ENCODE measurements at places on chromosomes 1 and 21.

DNA sequence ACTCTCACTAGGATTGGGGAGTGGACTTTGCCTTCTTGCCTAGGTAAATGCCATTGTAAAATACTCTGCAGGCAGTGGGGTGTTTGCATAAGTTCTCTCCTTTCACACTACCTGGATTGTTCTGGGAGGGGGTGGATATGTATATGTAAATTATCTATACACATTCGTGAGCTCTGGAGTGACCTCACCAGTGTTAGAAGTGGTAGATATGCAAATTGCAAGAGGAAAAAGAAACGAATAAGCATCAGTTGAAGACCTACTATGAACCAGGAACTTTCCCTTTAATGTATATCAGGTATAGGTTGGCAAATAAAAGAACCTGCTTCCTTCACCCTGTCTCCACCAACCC lies 1.5 kb upstream of the ARHGEF11 start:
- no peak for DNase-seq

GRCh38 chr1:70922196-70922595 lies 125.4 kb downstream of the PTGER3 start:
- no peak for DNase-seq

GRCh38 chr1:2840036-2840809 lies 38.7 kb upstream of the TTC34 start:
- DNase-seq: no peak

GRCh38 chr1:11752359-11753088 lies 9.5 kb upstream of the C1orf167 start:
- no peak for DNase-seq

GRCh38 chr1:242425232-242425631 lies 99.3 kb downstream of the PLD5 start:
- DNase-seq: no peak

- peak; percentile 44 for DNase-seq
Observed at GRCh38 chr21:19123525-19123924, 719.9 kb upstream of the TMPRSS15 start.

DNA sequence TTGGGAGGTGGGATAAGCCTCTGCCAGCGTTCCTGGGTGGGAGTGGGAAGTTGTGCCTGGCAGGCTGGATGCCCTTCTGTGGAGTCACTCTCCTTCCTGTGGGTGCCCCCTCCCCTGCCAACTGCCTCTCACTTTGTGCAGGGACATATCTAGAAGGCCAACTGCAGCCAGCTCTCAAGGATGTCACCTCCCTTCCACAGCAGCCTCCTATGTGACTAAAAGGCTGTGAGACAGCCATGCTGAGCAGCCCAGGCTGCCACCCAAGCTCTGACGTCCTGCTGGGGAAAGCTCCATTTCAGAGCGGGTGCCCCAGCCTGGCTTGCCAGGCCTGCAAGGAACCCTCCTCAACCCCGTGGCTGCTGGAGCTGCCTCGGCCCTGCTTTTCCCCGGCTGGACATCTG lies 19.6 kb upstream of the SLC26A9 start:
- DNase-seq: no peak

GRCh38 chr1:71835442-71835813 lies 446.9 kb downstream of the NEGR1 start:
- no peak for DNase-seq

DNA sequence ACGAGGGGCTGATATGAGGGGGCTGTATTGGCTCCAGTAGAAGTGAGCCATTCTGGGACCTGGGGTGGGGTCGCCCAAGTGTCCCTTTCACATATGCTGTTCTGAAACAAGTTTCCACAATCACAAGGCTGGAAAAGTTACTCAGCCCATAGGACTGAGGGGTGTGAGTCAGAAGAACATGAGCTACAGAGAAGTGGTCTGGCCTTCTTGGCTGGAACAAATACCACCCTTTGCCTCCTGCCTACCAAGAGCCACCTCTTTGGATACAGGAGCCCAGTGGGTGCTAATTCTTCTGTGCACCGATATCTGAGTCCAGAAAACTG lies 42.4 kb downstream of the MEF2D start:
- no peak for DNase-seq

DNA sequence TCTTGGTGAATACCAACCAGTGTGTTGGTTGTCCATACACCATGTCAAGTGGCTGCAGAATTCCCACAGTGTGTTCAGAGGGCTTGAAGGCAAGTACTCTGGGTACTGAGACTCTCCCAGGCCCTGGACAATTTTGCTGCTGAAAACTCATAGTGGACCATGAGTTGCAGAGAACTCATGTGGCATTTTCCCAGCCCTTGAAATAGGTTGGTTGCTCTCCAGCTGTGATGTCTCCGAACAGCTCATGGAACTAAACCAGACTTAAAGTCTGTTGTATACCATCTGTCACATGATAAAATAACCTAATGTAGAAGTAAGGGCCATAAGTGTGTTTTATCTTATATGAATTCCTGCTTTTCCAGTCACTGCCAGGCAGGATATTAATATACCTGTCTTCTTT lies 67.8 kb downstream of the RGS2 start:
- DNase-seq: no peak

GRCh38 chr1:82299056-82299455 lies 498.3 kb downstream of the ADGRL2 start:
- DNase-seq: no peak

DNA sequence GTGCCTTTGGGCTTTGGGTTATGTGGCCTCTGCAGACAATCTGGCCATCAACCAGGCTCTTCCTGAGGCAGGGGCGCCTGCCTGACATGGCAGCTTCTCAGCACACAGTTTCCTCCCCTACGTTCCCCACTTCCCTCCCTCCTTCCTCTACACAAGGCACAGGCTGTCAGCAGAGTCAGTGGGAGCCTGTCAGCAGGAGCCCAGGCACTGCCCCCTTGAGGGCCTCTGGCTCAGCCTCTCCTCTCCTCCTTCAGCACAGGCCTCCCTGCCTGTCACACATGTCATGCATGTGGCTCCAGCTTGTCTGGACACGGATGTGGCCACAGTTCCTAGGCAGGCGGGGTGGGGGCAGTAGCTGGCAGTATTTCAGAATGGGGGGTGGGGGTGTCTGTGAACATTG lies 52.2 kb upstream of the ARTN start:
- no peak for DNase-seq

- no peak for DNase-seq
Observed at GRCh38 chr1:25476186-25477097, 45.7 kb downstream of the MACO1 start.

GRCh38 chr1:61699911-61700851 lies 24.8 kb downstream of the TM2D1 start:
- no peak for DNase-seq

GRCh38 chr1:56963667-56964066 lies 2.1 kb downstream of the C8B start:
- DNase-seq: no peak

DNA sequence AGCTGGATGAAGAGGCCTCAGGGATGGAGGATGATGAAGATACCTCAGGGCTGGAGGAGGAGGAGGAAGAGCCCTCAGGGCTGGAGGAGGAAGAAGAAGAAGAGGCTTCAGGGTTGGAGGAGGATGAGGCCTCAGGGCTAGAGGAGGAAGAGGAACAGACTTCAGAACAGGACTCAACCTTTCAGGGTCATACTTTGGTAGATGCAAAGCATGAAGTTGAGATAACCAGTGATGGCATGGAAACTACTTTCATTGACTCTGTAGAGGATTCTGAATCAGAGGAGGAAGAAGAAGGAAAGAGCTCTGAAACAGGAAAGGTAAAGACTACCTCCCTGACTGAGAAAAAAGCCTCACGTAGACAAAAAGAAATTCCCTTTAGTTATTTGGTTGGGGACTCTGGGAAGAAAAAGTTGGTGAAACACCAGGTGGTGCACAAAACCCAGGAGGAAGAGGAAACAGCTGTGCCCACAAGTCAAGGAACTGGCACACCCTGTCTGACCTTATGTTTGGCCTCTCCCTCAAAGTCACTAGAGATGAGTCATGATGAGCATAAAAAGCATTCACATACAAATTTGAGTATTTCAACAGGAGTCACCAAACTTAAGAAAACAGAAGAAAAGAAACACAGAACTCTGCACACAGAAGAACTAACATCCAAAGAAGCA lies 15.4 kb downstream of the L1TD1 start:
- no peak for DNase-seq

DNA sequence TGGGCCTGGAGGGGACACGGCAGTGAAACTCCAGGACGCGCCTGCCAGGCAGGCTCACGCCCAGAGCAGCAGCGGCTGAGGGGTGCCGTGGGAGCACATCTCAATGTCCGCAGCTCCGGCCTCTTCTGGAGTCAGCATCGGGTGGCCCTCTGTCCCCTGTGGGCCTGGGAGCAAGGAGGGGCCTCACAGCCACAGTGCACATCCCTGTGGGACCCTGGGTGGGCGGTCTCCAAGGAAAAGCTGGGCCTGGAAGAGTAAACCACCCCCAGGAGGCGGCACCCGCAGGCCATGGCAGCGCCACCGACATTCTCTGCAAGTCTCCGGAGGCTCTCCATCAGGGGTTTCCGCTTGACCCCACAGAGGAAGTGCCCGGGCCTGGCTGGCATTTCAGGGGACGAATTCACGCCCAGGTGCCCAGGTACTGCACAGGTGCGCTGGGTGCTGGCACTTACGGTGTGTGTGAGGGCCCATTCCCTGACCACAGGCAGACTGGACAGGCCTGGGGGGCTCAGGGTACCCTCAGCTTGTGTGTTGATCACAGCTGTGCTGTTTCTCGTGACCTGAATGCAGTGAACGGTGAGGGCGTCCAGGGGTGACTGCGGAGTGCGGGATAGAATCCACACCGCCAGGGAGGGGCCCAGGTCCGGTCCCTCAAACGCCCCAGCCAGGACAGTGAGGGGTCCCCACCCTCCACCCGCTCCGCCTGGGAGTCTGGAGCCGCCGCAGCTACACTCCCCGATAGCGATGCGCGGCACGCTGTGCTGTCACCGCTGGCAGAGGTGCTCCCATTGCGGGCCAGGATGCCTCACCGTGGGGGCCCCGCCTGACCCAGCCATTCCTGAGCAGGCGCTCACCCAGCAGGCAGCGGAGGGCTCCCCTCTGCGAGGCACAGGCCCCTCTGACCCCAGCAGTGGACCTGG lies 16.6 kb upstream of the RNF223 start:
- no peak for DNase-seq

DNA sequence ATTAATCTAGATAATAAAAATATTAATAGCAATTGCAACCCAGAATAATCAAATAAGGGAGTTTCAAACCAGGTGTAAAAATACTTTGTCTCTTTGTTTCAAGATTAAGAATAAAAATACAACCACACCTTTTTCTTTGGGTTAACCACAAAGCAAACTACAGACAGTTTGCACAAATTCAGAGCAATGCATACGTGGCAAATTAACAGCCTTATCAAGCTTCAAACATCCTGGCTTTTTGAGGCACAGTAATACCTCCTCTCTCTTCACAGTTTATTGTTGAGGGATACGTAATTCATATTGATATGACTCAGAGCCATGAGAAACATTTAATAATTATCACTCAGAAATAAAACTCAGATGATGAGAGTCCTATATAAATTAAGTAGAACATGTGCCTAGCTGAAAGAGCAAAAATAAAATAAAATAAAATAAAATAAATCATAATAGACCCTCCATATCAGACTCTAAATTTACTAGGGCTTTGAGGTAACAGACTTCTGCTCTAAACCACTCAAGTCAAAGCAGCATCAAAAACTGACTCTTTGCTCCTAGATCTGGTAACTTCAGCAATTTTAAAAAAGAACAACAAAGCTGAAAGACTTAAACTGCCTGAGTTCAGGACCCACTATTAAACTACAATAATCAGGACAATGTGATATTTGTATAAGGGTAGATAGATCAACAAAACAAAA lies 11.4 kb downstream of the EDEM3 start:
- DNase-seq: no peak

GRCh38 chr1:16021681-16022080 lies at the start of gene CLCNKA:
Gene CLCNKA, plus strand, starts transcription at chr1:16022036. Its CDS starts 584 bp downstream, at chr1:16022620.
- no peak for DNase-seq

GRCh38 chr1:67705735-67706453 lies 20.9 kb downstream of the GADD45A start:
- no peak for DNase-seq

GRCh38 chr1:63321785-63322113 lies 618 bp upstream of the FOXD3 start:
- DNase-seq: no peak

DNA sequence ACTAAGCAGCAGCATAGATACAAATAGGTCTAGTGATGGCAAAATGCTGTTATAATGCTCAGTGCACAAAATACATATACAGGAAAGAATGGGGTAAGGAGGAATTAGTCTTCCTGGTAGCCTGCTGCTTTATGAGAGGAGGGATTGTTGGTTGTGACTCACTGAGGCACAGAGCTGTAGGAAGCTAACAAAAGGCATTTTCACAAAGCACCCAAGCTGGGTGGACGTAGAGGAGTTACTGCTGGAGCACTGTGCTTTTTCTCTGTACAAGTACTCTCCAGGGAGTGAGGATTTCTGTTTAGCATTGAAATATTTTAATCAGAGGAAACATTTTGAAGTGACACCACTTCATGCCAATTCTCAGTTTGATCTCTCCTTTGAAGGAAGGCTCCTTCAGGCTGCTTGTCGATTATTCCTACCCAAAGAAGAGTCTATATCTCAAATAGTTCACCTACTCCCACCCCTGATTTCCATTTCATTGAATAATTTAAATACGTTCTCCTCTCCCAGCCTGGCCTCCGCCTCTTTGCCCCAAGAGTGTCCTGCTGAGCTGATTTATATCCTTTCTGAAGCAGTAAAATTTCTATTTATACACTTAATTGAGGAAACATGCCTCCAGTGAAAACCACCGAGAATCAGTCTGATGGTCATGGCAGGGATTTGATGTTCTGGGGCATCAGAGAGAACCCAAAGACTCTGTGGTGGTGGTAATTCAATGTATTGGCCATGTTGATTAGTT lies 271.9 kb downstream of the HHAT start:
- no peak for DNase-seq

- no peak for DNase-seq
Observed at GRCh38 chr1:29695803-29696202, 459.5 kb downstream of the PTPRU start.

GRCh38 chr1:16276302-16277030 lies 39.5 kb upstream of the CPLANE2 start:
- DNase-seq: no peak

- peak; percentile 68 for DNase-seq
Observed at GRCh38 chr21:33025489-33026442, at the start of gene OLIG2. Gene OLIG2, plus strand, starts transcription at chr21:33025935. Its CDS starts 928 bp downstream, at chr21:33026863.

- DNase-seq: no peak
Observed at GRCh38 chr1:231871878-231872277, 245.3 kb downstream of the DISC1 start.

DNA sequence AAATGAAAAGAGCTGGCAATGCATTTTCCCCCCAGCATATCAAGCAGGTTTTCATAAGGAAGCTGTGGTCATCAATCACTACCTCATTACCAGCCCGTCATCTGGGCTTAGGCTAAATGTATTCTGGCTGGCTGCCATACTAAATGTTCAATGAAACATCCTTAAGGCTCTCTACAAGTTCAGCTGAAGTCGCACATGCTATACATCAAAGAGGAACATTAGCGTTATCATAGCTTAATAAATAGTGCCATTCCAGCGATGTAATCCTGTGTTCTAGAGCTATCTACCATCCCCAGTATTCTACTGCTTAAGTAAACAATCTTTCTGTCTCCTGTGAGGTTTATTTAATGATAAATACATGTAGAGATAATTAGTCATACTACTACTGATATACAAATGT lies 288.8 kb downstream of the DPYD start:
- peak; percentile 17 for DNase-seq
